ENCODE measurements at places on chromosomes 4 and X. TPM values are rescaled to one million over a fixed set of nuclear protein-coding genes. Genes with fewer than 3 reads are reported as not detected.

PCDH18 gene
- 20.4 TPM for total RNA-seq

MAN2B2 gene
- total RNA-seq: 23.3 TPM

UGT2B28 gene
- total RNA-seq: not detected

HDX gene
- 5.5 TPM for total RNA-seq

C1QTNF7 gene
- 2.0 TPM for total RNA-seq

NAP1L5 gene
- 1.0 TPM for total RNA-seq

SCRG1 gene
- not detected for total RNA-seq

MAP7D3 gene
- 7.0 TPM for total RNA-seq

MAGEC3 gene
- total RNA-seq: not detected

FAM114A1 gene
- 80.9 TPM for total RNA-seq

NXF2B gene
- not detected for total RNA-seq

SLC2A9 gene
- total RNA-seq: 14.4 TPM

REPS2 gene
- total RNA-seq: 5.0 TPM

All from esophagus squamous epithelium (tissue), 5 donors.